Right renal cortex interstitium (tissue), 3 donors: ENCODE measurements at places on chromosomes 16 and 17. TPM values are rescaled to one million over a fixed set of nuclear protein-coding genes. Genes with fewer than 3 reads are reported as not detected.

DNA sequence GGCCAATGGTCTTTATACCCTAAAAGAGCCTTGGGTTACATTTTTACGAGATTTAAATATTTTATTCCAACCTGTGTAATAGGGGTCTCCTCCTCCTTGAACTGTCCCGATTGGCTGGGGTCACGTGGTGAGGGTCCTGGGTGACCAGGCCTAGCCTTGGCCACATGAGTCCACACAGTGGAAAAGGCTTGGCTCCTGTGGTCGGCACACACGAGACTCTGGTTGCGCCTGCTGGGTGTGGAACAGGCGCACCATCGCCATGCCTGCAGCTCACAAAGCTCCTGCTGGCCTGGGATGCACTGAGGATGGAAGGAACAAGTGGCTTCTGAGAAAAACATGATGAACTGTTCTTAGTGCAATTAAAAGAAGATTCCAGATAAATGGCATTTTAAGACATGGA lies 103.9 kb upstream of the ZNF750 start:
- DNase-seq: no peak

DNA sequence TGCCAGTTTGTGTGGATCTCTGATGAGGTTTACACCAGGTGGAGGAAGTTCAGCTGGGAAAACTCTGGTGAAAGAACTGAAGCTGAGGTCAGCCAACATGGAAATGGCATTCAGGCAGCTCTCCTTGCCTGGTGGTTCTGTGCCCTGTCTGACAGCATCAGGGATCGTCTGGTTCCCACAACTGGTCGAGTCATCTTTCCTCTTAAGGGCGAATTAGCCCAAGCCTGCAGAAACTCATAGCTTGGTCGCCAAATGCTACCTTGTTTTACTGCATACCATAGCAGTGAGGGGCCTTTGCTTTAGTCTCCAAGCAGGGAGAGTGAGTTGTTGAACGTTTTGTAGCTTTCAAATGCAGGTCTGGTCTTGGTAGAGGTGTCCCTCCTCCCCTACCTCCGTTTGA lies 7.2 kb downstream of the PLCG2 start:
- DNase-seq: no peak

DNA sequence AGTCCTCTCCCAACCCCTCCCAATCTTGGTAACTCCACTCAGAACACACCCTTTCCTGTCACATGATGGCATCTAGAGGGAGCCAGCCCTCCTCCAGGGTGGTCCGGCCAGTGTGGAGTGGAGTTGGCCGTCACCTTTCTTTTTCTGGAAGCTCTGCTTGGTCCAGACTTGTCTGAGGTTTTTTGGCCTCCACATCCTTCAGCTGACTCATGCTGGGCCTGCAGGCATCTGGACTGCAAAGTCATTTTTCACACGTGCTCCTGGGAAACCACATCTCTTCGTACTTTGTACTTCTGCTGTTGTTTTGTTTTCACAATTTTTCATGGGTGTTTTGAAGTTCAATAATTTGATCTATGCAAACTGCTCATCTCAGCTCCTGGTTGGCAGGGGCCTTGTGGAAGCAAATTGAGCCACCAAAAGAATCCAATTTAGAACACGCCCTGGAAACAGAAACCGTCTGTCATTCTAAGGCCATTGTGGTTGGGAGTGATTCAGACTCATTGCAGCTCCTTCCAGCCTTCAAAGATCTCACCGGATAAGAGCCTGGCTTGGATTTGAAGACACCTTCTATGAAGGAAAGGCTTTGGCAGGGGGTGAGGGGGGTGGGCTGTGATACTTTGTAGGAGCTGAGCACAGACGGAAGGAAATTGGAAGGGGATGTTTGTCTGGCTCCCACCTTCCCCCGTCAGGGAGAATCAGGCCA lies 42.4 kb upstream of the NF1 start:
- DNase-seq: no peak

- no peak for DNase-seq
Observed at GRCh38 chr17:6639586-6640535, 650 bp downstream of the KIAA0753 start.

GRCh38 chr17:81170727-81171494 lies 4.9 kb upstream of the AATK start:
- DNase-seq: no peak

- DNase-seq: no peak
Observed at GRCh38 chr17:14732211-14732610, 431.3 kb downstream of the HS3ST3B1 start.

DNA sequence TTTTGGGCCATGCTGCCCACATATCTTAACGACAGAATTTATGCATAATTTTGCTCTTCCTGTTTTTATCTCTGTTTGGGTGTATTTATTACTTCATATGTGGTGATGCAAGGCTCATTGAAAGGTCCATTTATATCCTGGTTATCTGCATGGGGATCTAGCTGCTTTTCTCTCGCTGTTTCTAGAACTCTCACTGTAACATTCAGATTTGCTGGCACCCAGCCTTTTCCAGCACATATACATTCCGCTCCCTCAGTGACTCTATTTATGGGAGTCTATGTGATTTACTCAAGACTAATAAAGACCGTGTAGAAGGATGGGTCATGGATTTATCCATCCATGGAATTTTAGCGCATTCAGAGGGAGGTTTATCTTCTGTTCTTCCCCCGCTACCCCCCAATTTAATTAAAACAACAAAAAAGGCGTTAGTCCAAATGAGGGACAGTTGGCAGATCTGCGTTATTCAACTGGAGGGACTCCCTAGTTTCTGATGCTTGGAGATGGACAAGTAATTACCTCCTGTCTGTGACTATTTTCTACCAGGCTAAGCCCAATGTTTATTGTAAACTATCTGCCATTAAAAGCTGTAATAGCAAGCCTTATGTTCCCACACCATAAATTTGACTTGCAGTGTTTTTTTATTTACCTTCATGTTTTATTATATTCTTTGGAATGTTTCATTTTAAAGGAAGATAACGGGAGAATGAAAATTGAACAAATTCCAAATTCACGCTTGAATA lies 19.8 kb upstream of the MARCHF10 start:
- DNase-seq: no peak

DNA sequence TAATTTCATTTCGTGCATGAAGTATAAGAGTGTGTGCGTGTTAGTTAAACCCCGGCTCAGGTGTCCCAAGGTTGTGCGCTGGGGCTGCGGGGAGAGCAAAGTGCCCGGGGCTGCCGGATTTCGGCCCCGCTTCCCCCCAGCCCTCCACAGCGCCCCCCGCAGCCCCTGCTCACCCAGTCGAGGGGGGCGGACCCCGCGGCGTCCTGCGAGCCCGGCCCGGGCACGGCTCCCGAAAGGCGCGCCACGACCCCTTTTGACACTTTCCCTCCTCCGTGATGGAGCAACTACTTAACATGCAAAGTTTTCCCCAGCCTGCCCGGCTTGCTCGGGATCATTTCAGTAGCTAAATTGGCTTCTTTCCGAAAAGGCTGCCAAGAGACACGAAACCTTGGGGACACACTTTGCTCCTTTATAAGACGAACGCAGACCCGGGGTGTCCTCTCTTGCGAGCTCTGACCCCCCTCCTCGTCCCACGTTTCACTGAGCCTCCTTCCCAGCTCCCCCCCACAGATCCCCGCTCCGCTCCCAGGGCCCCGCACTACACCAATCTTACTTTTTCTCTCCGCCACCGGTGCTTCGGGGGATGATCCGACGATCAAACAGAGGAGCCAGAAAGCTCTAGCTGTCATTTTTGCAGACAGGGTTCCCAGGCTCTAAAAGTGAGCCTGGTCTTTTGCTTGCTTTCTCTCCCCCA lies 552 bp downstream of the C17orf58 start:
- DNase-seq: no peak

- no peak for DNase-seq
Observed at GRCh38 chr16:56408379-56409098, 16.8 kb downstream of the AMFR start.

DNA sequence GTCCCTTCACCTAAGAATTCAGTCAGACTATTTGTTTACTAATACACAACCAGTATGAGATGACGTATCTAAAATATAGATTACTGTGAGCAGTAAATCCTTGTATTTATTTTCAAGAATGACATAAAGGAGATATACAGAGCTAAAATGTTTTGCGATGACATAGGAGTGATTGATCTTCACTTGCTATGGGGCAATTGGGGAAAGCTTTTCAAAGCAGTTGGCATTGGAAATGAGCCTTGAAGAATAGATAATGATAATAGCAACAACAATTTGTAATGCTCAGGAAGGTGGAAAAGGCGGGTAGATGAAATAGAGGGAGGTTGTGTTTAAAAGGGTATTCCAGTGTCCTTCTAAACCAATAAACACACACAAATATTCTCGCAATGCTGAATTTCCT lies 623.7 kb downstream of the CDH8 start:
- DNase-seq: no peak

GRCh38 chr17:81049973-81050551 lies 15.1 kb downstream of the BAIAP2 start:
- no peak for DNase-seq

DNA sequence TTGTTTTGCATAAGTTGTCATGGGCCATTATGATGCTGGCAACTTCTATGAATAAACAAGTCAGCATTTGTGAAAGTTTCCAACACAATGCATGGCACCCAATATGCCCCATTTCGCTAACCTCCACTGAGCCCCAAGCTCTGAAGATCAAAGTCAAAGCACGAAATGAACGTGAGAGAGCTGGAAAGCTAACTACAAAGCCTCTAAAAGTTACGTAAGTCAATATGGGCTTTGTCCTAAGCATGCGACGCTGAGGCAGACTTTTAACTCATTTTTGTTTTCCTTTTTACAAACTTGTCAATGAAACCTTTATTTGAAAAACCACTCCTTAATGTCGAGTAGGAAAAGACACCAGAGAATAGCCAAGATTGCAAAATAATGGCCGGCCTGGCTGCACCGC lies 131.6 kb upstream of the NUDT7 start:
- DNase-seq: no peak

- no peak for DNase-seq
Observed at GRCh38 chr17:2459917-2460271, 51.8 kb downstream of the METTL16 start.

DNA sequence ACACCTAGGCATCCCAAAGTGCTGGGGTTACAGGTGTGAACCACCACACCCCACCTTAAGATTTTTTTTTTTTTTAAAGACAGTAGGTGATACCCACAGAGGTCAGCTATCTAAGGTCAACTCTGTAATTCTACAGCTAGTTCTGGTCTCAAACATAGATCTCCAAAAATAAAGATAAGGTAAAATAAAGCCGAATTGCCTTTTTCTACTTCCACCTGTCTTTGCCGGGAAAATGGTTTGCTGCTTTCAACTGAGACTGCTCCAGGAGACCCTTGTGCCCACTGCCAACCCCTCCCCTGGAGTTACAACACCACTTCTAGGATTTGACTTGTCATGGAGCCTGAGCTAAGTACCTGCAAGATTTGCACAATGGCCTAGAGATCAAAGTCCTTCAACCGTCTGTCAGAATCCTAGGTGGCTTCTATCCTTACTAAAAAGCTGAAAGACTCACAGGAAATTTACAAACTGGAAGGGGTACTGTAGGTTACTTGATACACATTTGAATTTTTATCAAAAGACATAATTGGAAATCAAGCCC lies 4.7 kb upstream of the CNOT1 start:
- DNase-seq: no peak

ATP2A3 gene
- polyA plus RNA-seq: 2.8 TPM

GCGR gene
- 5.7 TPM for polyA plus RNA-seq

KIF2B gene
- not detected for polyA plus RNA-seq

RAB40B gene
- 15.1 TPM for polyA plus RNA-seq
